Esophagus mucosa (tissue), 1 donor: ENCODE measurements at places on chromosomes 12 and 14. TPM values are rescaled to one million over a fixed set of nuclear protein-coding genes. Genes with fewer than 3 reads are reported as not detected.
A peak's percentile ranks its signal among the peaks of the same experiment; 100 is the strongest.

The PRH2 gene
- total RNA-seq, result not detected

The CLEC7A gene
- total RNA-seq, result 22.3 TPM

- ATAC-seq, result no peak
Observed at GRCh38 chr12:68198507-68199086, 27.0 kb downstream of the IL26 start.

- ATAC-seq, result peak; percentile 18
Observed at GRCh38 chr14:100332797-100333196, 9.7 kb downstream of the SLC25A47 start.

- ATAC-seq, result no peak
Observed at GRCh38 chr12:121916719-121917118, 1.7 kb upstream of the CFAP251 start.

DNA sequence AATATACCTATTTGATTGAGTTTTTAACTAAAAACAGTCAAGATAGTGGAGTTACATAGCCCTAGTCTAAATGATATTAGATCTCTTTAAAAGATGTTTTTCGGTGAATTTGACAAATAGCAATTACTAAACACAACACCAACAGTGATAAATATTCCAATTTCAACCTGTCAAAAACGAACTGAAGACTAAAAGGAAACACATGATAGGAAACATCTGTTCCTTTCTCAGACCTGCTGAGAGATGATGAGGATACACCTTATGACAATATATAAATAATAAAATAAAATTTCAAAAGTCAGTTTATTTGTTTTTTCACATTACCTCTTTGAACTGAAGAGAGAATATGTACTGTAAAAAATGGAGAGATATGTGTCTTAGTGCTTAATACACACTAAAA, 232.7 kb downstream of the RASSF9 start:
- ATAC-seq, result no peak

- ATAC-seq, result no peak
Observed at GRCh38 chr12:17975239-17975638, 114.8 kb downstream of the RERGL start.

DNA sequence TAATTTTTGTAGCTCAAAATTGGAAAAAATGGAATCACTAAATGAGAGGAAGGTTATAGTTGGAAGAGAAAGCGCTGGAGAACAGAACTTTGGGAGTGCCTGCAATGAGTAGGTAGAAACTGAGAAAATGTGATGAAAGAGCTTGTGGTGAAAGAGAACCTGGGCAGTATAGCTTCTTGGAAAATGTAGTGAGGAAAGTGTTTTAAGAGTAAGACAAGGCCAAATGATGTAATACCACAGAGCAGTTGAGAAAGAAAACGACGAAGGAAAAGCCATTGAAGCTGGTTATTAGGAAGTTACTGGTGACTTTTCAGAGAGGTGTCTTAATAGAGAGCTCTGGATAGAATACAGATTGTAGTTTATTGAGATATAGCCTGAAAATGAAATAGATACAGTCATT, 255.3 kb downstream of the AEBP2 start:
- no peak for ATAC-seq

DNA sequence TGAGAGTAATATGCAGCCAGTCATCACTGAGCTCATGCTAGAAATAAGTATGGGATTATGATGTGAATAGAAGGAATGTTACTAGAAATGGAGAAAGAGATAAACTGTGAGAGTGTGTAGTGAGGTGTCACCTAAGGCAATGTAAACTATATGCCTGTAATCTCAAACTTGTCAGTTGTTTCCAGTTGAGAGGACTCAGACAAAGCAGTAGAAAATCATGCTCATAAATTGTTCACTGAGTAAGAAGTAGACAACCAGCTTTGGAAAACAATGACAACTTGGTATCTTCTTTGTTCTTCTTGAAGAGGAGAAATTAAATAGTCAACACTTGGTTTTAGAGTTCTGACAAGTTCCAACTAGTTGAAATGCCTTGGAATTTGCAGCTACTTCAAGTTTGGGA, 148.5 kb upstream of the OR4E1 start:
- ATAC-seq, result no peak
